ENCODE measurements at places on chromosomes 2 and 18.

- DNase-seq = no peak
Measured at GRCh38 chr18:48663931-48664847, 125.4 kb downstream of the CTIF start.

GRCh38 chr2:99485411-99485810 is 4.4 kb downstream of the REV1 start:
- DNase-seq = no peak

DNA sequence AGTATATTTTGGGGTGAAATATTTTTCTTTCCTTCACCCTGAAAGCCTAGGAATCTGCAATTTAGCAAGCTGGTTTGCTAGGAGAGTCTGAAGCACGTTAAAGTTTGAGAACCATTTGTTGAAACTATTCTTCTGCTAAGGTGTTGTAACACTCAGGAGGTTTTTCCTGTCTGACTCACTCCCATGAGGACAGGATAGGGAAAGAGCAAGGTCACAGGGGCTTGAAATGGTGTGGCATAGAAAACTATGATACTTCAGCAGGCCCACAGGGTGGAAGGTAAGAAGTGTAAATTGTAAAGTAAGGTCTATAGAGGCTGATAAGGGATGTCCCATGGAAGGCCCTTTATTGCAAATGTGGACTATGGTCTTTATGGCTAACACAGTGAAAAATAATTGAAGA is 177.7 kb upstream of the ZC3H15 start:
- no peak for DNase-seq

GRCh38 chr2:58971511-58972360 is 730.6 kb upstream of the FANCL start:
- no peak for DNase-seq

- DNase-seq = no peak
Measured at GRCh38 chr2:56012221-56012765, 88.7 kb upstream of the EFEMP1 start.

- no peak for DNase-seq
Measured at GRCh38 chr2:158498043-158498748, 41.4 kb downstream of the PKP4 start.

- DNase-seq = no peak
Measured at GRCh38 chr18:12963069-12963468, 15.3 kb downstream of the SEH1L start.

DNA sequence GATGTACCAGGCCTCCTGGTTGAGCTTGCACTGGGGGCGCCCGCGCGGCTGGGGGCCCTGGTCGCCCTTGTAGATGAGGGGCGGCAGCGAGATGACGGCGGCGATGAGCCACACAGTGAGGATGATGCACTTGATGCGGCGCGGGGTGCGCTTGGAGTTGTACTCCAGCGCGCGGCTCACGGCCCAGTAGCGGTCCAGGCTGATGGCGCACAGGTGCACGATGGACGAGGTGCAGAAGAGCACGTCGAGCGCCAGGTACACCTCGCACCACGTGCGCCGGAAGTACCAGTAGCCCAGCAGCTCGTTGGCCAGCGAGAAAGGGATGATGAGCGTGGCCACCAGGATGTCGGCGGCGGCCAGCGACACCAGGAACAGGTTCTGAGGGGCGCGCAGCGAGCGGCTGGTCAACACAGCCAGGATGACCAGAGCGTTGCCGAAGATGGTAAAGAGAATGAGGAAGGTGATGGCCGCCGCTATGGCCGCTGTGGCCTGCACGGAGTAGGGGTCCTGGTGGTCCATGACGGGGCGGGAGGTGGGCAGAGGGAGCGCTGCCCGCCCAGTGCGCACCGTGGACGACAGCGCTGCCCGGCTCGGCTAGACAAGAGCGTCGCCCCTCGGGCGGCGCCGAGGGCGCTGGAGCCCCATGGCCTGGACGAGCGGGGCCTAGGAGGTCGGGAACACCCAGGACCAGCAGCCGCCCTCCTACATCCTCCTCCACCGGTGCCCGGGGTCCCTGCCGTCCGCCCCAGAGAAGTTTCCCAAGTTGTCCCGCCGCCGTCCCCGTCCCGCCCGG is 544 bp downstream of the ADRA2B start:
- DNase-seq = no peak

DNA sequence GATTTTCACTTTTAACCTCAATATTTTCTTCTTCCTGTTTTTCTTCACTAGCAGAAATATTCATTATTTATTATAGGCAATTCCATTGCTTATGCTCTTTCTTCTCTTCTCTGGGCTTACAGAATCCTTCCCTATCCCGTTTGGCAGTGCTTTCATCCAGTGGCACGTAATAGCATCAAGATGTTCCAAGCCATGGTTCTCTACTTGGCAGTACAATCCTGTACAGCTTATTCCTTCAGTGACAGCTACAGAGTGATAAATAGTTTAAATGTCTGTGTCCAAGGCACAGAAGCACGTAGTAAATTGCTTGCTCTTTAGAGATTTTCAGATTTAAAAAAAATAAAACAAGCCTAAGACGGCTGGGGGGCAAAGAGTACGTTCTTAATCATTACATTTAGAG is 1964.3 kb downstream of the SUCLG1 start:
- no peak for DNase-seq

GRCh38 chr2:36380624-36381481 is 25.3 kb downstream of the CRIM1 start:
- no peak for DNase-seq

DNA sequence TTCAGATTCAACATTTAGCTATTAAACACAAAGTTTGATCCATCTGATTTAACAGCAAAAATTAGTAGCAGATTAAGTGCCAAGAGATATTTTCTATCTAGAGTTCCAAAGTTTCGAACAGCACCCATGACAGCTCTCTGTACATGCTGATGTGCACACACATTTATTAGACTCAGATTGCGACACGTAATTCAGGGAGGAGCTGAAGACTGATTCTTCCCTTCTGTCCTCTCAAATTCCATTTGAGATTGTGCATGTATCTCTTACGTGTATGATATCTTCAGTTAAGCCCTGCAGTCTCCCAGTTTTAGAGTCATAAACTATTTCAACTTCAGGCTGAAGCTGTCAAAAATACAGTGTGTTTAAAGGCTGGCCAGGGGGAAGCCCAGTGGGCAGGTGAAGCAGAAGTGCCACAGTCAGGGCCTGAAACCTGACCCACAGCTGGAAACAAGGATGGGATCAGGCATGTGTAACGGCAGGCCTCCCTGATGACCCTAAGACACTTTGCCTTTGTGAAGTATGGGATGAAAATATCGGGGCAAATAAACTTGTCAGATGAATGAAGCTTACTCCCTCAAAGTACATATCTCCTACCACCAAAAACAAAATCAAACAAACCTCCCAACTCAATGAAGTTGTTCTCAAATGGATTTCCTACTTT is 30.6 kb downstream of the CYB5A start:
- DNase-seq = no peak

GRCh38 chr18:32930695-32931301 is 158.0 kb upstream of the KLHL14 start:
- DNase-seq = no peak

DNA sequence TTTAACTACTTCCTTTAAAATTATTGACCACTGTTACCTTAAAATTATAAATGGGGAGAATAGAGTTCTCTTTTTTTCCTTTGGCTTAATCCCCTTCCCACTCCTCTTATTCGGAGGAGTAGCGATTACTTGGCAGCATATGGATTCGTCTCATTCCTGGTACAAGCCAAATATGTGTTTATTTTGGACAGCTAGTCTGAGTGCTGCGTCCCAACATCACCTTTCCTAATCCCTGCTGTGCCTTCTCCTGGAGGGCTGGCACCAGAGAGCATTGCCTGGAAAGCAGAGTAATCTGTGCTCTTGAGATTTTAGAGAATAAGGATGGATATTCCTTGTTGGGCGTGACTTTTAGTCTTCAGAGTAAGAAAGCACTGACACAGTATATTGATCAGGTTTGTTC is 185.6 kb downstream of the AGAP1 start:
- DNase-seq = no peak

All from activated gamma-delta T cell (primary cell).